ENCODE measurements at places on chromosomes 2 and 18.

DNA sequence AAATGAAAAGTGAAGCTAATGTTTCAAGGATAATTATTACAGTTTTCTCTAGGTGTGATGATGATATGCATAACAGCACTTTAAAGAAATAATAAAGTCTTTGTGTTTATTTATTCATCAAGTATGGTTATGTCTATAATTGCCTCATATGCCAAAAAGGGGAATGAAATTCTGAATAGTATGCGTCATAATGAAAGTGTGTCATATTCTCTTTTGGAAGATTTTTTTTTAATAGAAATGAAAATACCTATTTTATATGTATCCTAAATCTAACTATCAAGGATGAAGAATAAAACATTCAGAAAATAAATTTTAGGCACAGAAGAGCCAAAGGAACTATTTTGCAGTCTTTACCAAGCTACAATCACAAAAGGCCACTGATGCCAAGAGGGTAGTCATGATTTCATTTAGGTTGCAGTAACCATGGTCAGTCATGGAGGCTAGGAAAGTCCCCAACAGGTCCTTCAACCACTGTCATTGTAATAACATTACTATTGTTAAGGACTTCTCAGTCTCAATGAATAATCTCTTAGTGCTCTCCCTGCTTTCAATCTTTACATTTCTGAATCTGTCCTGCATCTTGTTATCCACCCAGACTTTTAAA lies 712.5 kb downstream of the DCDC2C start:
- DNase-seq: no peak

DNA sequence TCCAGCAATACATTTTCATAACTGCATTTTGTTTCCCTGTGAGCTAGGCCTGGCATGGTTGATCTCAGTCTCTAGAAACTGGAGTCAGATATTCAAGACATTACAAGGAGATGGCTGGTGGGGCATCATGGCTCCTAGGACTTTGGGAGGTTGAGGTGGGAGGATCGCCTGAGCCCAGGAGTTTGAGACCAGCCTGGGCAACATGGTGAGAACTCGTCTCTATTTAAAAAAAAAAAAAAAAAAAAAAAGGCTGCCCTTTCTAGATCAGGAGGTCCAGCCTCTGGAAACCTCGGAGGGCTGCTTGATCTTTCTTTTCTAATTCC lies 362 bp upstream of the VAMP8 start:
- no peak for DNase-seq

GRCh38 chr18:48668466-48669179 lies 129.8 kb downstream of the CTIF start:
- DNase-seq: no peak

- no peak for DNase-seq
Measured at GRCh38 chr18:416930-417329, 83.6 kb downstream of the COLEC12 start.

DNA sequence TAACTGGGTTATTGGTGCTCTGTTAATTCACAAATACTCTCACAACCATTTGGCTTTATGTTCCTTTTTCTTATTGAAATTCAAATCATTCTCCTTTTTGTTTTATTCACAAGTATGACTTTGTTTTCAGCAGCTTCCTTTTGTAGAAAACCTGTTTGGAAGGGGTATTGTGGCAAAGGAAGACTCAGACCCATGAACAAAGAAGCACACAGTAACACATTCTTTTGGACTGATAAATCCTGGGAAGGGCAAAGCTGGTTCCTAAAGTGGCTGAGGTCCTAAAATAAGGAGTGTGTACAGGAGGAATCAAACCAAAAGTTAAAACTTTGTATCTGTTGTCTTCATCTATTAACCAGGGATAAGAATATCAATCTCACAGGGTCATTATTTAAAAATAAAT lies 374.7 kb upstream of the FIGN start:
- DNase-seq: no peak

GRCh38 chr2:129347486-129348217 lies 631.8 kb upstream of the RAB6C start:
- DNase-seq: no peak
